Glutamatergic neuron (in vitro differentiated cells): ENCODE measurements at places on chromosomes 7 and 10. TPM values are rescaled to one million over a fixed set of nuclear protein-coding genes. Genes with fewer than 3 reads are reported as not detected.

DNA sequence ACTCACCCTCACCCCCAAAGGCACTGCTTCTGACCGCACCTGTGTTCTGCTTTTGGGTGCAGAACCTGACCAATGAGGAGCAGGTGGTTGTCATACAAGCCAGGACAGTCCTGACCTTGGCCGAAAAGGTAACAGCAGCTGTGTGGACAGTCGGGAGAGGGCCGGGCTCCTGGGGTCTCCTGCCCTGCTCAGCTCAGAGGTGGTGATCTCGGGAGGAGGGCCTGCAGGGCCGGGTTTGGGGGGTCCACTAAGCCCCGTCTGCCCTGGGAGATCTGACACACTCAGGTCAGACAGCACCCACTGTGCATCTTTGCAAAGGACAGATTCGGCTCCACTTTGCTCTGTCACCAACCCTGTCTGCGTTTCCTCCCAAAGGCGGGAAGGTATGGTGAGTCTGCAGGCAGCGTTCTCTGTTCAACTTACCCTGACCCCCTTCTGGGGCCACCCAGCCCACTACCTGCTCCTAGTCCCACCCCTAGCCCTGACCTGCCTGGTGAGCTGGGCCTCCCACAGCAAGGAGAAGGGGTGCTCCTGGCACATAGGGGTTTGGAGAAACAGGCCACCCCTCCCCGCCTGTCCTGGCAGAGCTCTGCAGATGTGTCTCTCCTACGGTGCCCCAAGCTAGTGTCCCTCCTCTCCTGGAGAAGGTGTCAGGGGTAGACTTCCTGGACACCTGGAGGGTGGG, 33.7 kb upstream of the DPYSL4 start:
- H3K4me3 ChIP-seq = no peak overlapping the region
- peaks cover 3% of the 10 kb centered on the region for H3K27me3 ChIP-seq
- no peak overlapping the region for H3K27ac ChIP-seq
- H3K36me3 ChIP-seq = no peaks in the 10 kb centered on the region
- peak; percentile 18 for DNase-seq
- no peaks in the 10 kb centered on the region for H3K4me1 ChIP-seq

DNA sequence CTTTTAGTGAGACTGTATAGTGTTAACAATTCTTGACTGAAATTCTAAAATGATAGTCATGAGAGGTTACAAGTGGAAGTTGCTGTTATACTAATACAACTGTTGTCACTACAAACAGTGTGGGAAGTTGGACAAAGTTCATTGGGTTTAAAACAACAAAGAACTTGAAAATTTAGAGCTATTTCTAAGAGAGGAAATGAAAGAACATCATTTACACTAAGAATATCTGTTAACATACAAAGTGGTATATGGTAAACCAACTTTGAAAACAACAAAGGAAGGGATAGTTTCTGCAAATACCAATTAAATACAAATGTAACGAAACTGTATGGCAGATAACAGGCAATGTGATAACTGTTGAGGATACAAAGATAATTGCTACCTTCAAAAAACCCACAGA, 11.6 kb downstream of the MTPN start:
- no peak for DNase-seq
- H3K27ac ChIP-seq = no peak overlapping the region
- no peaks in the 10 kb centered on the region for H3K36me3 ChIP-seq
- no peaks in the 10 kb centered on the region for H3K27me3 ChIP-seq

LRRTM3 gene
- not detected for total RNA-seq

GDF10 gene
- not detected for total RNA-seq

TUBGCP2 gene
- total RNA-seq = 61.4 TPM
